ENCODE measurements at places on chromosomes 13 and 19.

- no peak for DNase-seq
Observed at GRCh38 chr19:35392742-35393715, 22.2 kb downstream of the GPR42 start.

- no peak for DNase-seq
Observed at GRCh38 chr13:74975111-74975510, 506.9 kb downstream of the TBC1D4 start.

DNA sequence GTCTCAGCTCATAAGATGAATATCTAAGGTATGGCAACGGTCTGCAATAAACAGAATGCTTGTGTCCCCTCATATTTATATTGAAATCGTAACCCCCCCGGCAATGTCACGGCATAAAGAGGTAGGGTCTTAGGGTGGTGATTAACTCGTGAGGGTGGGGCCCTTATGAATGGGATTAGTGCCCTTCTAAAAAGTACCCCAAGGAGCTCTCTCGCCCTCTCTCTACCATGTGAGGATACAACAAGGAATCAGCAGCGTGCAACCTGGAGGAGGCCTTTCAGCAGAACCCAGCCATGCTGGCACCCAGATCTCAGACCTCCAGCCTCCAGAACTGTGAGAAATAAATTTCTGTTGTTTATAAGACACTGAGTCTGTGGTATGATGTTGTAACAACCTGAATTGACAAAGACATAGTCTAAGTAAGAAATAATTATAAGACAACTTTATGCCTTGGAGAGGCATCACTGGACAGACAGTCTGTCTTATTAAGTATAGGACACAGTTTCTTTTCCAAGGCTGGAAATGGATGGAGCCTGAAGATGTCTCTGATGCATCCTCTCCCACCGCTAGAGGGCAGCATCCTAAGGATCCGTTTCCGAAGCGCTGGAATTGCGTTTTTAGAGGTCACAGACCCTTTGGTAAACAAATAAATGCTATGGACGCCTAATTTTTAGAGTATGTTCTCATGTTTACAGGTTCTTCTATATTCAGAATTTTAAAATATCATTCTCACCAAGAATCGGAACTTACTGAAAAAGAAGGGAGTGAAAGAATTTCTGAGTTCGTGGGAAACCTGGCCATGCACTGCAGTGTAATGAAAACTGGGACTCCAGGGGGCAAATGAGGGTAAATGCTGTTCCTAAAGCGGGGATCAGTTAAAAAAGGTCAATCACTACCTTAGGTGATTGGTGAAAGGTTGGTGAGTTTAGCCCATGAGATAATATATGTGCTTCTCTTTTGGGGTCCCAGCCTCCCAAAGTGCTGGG, 13.3 kb upstream of the LEUTX start:
- DNase-seq = peak; percentile 36

DNA sequence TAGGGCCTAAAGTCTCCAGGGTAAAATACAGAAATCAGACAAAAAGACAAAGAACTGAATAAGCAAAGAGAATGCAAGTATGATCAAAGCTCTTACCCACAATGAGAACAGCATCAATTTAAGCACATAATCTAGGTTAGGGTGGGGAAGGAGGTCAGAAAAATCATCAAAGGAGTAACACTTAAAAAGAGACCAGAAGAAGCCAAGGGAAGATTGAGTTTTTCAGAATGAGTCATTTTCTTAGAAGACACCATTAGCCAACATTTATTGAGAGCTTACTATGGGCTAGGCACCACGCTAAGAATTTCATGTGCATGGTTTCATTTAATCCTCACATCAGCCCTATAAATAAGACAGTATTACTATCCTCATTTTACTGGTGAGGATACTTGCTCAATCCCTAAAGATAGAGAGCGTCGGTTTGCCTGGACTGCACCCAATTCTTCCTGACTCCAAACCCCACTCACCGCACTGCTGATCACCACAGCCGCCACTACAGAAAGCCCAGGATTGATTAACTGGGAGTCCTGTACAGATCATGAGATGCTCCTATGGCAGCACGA, 1.7 kb upstream of the SHISA2 start:
- peak; percentile 38 for DNase-seq

DNA sequence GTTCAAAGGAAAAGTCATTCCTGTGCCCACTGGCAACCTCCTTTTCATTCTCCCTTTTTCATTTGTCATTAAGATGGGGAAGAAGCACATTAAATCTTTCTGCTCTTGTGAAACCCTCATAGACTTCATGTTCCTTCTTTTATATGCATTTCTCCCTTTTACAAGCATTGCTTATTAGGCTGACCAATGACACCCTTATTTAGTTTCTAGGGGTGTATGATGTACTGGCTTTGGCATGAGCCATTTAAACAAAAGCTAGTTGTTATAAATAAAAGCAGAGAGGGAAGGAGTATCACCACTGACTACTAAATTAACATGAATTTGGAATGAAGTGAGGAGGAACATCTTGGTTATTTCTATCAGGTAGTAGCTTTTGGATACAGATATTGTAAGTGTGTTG, 68.2 kb upstream of the PCDH9 start:
- DNase-seq = no peak

DNA sequence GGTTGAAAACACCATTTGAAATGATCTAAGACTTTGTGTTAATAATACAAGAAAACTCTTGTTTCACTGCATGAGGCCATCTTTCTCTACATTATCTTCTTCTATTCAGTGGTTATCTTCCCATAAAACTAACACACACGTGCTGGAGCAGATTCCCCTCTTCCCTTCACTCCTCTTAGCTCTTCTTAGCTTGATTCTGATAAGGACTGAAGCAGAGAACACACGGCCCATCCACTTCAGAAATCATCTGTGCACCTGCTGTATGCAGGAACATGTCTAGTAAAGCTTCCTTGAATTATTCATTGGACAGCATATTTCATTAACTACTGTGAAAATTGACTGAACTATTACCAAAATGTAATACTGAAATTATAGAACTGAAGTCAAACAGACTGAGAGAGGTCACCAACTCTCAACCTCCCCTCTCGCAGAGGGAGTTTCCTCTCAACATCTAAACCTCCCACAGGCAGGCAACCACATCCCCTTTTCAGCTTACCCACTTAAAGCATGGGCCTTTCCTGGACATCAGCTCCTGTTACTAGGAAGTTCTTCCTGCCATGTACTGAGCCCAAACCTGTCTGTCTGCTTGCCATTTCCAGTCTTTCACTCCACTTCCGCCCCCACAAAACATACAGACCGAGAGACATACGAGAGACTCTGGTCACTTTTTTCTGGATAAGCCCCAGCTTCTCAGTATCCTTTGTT, 113.9 kb downstream of the CRYL1 start:
- DNase-seq = peak; percentile 77

DNA sequence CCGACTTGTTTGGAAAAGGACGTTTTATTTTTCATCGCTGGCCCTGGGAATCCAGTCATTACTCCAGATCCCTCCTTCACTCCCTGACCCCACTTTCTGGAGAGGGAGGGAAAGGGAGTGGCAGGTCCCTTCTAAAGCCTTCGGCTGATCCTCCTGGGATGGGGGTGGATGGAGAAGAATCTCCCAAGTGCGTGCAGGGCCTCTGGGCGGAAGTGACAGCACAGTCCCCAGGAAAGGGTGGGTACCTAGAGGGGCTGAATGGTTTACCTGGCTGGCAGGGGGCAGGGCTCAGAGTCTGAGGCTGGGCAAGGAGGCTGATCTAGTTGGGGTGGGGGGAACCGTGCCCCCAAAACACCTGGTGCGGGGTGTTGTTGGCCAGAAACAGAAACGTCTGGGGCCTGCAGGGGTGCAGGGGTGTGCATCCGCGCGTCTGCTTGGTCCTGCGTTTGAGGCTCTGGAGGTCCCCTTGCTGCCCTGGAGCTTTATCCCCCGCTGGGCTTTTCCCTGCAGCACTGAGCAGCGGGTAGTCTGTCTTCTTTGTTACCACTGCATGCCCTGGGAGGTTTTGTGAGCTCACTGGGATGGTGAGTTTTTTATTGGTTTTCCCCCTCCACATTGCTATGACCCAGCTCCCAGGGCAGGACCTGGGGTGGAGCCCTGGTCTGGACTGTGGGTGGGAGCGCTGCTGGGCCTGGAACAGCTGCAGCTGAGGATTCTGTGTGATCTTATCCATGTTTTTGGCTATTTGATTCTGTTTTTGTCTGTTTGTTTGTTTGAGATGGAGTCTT, 3.0 kb upstream of the ZNF628 start:
- no peak for DNase-seq

GRCh38 chr19:35675589-35676140, 9.3 kb downstream of the UPK1A start:
- DNase-seq = no peak

GRCh38 chr13:91622778-91623550, 224.5 kb downstream of the GPC5 start:
- DNase-seq = no peak

DNA sequence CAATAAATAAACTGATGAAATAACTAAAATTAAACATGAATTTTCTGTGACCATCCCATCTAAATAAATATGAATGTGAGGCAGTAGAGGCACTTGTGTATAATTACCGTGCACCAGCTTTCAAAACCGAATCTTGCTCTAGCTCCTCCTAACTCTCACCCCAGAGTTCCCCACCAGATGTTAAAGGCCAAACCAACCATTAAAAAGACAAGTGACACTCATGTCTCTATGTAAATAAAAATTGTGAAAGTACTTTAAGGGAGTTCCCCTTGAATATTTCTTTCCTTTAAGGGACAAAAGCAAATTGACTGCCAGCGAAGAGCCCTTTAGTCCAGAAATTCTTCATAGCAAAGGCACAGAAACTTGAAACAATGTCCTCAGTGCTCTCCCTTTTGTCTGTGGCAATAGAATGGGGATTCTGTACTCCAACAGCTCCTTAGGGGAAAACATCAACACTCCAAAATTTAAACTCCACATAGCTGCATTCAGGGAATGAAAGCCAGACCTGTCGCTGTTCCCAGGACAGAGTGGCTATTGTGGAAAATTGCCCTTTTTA, 101.7 kb upstream of the SOX21 start:
- no peak for DNase-seq

DNA sequence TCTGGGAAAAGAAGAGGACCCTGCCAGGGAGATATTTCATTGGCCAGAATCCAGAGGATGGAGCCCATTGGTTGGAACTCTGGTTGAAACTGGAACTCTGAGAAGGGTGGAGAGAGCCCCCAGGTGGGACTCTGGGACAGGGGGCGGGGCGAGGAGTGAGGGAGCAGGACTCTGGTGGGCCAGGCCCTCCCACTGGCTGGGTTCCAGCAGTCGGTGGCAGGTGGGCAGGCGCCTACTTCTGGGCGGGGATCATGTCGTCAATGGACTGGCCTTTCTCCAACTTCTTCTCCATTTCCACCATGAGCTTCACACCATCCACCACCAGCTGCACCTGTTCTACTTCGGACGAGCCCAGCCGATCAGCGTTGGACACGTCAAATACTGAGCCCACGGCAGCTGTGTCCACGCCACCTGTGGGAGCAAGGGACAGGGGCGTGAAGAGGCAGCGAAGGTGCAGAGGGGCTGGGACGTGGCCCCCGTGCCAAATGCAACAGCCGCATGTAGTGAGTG, 16.1 kb downstream of the CKM start:
- DNase-seq = no peak

- no peak for DNase-seq
Observed at GRCh38 chr19:6172074-6172863, 36.8 kb downstream of the ACSBG2 start.

DNA sequence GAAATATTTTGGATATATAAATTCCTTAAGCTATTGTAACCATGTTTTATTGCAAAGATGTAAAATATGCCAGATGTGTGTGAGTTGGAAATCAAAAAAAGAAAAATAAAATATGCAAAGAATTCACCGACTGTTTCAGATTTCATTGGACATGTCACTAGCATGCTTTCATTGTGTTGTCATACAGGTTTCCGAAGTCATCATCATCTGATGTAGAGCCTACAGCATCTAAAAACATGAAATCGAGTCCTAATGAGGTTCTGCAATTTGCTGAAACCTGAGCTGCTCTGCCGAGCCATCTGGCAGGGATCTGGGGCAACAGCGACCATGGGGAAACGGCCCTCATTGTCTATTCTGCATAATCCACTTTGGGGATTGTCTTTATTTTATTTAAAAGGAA, 196.1 kb upstream of the MAB21L1 start:
- DNase-seq = no peak

DNA sequence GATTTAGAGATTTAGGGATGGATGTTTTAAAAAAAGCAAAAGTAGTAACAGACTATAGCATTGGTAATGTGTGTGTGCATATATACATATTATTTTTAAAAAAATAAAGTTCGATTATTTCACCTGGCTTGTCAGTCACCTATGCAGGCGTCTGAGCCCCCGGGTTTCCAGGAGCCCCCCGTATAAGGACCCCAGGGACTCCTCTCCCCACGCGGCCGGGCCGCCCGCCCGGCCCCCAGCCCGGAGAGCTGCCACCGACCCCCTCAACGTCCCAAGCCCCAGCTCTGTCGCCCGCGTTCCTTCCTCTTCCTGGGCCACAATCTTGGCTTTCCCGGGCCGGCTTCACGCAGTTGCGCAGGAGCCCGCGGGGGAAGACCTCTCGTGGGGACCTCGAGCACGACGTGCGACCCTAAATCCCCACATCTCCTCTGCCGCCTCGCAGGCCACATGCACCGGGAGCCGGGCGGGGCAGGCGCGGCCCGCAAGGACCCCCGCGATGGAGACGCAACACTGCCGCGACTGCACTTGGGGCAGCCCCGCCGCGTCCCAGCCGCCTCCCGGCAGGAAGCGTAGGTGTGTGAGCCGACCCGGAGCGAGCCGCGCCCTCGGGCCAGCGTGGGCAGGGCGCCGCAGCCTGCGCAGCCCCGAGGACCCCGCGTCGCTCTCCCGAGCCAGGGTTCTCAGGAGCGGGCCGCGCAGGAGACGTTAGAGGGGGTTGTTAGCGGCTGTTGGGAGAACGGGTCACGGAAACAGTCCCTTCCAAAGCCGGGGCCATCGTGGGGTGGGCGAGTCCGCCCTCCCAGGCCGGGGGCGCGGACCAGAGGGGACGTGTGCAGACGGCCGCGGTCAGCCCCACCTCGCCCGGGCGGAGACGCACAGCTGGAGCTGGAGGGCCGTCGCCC, 840 bp upstream of the CCNA1 start:
- peak; percentile 13 for DNase-seq

DNA sequence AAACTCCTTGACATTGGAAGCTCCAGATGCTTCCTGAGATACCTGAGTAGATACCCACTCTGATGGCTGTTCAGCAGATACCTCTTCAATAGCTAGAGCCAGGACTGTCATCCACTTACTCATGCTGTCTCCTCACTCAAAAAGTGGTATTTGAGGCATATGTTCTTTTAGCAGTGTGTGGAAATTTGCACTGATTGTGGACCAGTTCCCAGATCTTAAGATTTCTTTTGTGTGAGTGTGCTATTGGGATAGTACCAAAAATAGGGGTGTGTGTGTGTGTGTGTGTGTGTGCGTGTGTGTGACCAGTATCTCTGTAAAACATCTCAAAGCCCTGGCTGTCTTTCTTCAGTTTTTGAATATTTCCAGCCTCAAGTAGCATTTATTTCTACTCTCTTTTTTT, 108.3 kb downstream of the SLITRK5 start:
- no peak for DNase-seq

Data from activated CD4-positive, alpha-beta T cell treated with anti-CD3 and anti-CD28 coated beads, Interleukin-10, Interleukin-2, amounts not matched to agents 100 ng/mL and 50 ng/mL, durations not matched to agents 16 hours and 8 hours (primary cell).